ENCODE measurements at places on chromosomes 12 and 14.

DNA sequence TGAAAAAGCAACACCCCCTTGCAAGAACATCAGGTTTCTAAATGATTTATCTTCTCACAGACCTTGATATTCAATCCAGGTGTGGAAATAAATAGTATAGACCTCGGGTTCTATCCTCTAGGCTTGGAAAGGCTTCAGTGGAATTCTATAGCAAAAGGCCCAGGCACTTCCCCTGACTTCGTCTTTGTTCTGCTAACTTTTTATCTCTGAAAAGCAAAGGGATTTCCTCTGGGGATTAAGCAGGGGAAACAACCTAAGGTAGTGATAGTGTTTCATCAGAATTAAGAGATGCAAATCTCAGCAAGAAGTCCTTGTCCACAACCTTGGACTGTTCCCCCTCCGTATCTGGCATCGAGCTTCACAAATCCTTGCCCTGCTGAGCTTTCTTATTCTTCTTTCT lies 59.5 kb upstream of the DUSP6 start:
- no peak for DNase-seq

- no peak for DNase-seq
These were observed 201.3 kb upstream of the OR4E1 start for GRCh38 chr14:21874946-21875345.

- peak; percentile 65 for DNase-seq
These were observed 335.1 kb downstream of the DUSP6 start for GRCh38 chr12:89016970-89017778.

- peak; percentile 96 for DNase-seq
These were observed 34.5 kb downstream of the SCARB1 start for GRCh38 chr12:124829008-124829707.

DNA sequence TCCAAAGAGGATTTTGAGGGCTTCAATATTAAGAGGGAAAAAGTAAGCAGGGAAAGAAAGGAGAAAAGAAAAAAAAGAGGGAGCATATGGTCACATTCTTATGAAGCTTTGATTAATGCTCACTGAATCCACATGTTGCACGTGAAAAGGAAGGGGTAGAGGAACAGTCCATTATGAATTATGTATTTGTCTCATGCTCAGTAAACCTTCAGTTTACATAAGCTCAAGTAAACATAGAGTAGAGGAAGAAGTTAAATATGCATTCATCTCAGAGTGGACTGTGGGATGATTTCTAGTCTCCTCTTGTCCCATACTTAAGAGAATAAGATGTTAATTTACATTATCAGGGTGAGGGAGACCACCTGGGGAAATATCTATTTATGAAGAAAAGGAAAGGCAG lies 334.5 kb downstream of the IPO8 start:
- DNase-seq = no peak

Measured in brain microvascular endothelial cell (primary cell).